ENCODE measurements at places on chromosomes 6 and 20.

DNA sequence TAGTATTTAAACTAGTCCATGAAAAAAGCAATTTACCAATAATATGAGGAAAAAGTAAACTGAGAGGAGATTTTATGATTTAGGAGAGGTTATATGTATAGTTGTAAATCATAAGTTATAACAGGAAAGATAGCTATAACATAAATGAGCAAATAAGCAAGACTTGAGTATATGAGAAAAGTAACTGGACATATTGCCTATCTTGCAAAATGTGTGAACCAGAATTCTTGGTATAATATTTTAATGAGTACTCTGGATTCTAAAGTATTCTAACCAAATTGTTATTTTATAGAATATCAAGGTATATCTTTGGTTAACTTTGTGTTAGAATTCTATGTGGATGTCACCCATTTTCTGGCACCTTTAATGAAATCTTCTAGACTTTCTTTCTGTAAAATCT is 124.6 kb downstream of the PHF3 start:
- DNase-seq, result no peak

GRCh38 chr6:138205437-138206094 is 12.7 kb downstream of the PBOV1 start:
- no peak for DNase-seq

- no peak for DNase-seq
These were observed 306.4 kb downstream of the COL12A1 start for GRCh38 chr6:74899416-74899815.

DNA sequence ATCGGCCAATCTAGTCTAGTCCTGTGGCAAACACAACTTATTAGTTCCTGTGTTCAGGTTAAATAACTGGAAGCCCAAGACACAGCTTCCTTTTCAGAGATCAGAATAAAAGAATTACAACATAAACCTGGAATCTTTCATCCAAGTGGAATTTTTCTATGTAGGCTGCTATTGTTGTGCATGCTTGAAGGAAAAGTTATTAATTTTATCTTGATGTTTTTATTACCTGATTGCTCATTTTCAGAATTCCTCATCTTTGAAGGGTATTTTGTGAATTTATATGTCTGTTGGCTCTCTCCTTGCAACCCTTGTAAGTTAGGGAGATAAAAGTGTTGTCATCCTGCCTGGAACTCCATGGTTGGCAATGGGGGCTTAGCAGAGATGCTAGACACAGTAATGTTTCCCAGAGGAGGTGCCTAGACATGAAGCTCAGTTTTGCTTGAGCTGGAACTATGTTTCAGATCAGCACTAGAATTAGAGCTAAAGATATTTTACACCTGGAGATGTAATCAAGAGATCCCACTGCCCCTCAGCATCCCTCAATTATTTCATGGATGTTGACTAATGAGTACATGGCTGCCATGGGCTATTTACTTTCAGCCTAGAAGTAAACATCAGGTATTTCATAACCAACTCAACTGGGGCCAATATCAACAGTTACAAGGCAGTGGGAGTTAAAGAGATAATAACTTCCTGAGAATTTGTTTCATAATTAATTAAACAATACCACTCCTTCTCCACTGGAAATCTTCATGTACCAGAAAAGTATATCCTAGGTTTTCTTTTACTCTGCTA is 367.0 kb upstream of the MARCKS start:
- no peak for DNase-seq

- no peak for DNase-seq
These were observed 327.3 kb downstream of the HACE1 start for GRCh38 chr6:104532462-104532861.

GRCh38 chr6:152026291-152026690 is 218.8 kb downstream of the ESR1 start:
- no peak for DNase-seq

GRCh38 chr20:7702141-7702540 is 238.1 kb downstream of the HAO1 start:
- no peak for DNase-seq

DNA sequence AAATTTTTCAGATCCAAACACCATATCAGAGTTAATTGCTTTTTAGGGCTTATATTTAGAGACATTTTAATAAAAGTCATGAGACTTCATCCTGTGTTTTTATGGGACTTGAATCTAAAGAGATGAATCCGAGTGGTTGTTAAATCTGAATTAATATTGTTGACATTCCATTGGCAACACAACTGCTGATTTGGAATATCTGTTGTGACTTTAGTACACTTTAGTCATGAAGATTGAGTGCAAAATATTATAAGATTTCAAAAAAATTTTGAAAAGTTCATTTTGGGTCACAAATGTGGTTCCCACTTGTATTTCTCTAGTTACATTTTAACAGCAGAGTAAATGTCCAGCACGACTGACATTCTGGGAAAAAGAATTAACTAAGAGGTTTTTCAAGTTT is 442.7 kb upstream of the HSF2 start:
- no peak for DNase-seq

DNA sequence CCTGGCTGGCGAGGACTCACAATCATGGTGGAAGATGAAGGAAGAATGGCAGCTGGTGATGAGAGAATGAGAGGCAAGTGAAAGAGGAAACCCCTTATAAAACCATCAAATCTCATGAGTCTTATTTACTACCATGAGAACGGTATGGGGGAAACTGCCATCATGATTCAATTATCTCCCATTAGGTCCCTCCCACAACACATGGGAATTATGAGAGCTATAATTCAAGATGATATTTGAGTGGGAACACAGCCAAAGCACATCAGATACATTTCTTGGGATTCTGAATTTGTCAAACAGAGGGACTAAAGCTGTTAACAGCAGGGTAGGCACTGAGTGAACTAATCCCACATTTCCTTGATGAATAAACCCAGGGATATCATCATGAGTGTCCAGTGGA is 116.2 kb upstream of the PLCB4 start:
- DNase-seq, result no peak

- no peak for DNase-seq
These were observed 278.5 kb upstream of the MAN1A1 start for GRCh38 chr6:119627908-119628669.

DNA sequence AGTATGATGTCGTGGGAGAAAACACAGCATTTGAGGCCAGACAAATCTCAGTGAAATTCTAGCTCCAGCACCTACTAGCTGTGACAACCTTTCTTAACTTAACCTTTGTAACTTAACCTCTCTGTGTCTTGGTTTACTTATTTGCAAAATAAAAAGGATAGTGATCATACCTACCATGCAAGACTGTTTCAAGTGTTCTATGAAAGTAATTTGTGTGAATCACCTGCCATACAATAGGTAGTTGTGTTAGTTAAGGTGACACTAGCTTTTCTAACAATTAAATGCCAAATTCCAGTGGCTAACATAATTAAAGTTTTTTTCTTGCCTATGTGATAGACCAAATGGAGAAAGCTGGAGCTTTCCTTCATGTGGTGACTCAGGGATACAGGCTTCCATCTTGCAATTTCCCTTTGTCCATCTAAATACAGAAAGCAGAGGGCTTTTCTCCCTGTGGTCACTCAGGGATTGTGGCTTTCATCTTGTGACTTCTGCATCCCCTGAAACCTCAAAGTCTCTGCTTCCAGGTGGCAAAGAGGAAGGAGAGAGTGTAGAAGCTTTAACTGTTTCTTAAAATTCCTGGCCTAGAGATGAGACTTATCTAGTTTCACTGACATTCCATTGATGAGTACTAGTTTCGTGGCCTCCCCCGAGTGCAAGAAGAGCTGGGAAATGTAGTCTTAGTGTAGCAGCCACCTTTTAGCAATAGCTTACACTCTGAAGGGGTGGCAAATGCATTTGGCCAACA is 311.4 kb downstream of the CLIC5 start:
- DNase-seq, result no peak

GRCh38 chr6:19873031-19873430 is 35.9 kb downstream of the ID4 start:
- DNase-seq, result peak; percentile 56

DNA sequence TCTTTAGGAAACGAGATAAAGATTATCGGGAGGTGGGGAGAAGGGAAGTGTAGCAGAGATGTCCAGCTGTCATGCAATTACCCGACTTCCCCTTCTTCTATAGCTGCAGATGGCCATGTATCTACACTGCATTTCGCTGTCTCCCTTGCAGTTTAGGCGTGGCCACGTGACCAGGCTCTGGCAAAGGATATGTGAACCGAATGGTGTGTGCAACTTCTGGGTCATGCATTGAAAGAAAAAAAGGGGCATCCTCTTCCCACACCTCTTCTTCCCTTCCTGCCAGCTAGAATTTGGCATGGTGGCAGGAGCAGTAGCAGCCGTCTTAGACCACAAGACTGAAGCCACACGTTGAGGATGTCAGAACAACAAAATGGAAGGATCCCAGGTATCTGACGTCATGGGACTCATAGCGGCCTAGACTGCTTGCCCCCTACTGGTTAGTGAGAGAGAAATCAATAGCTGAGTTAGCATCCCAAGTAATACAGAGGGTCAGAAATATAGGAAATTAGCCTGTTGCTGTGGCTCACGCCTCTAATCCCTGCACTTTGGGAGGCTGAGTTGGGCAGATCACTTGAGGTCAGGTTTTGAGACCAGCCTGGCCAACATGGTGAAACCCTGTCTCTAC is 32.8 kb downstream of the TCF15 start:
- no peak for DNase-seq

GRCh38 chr6:127190552-127190951 is 72.1 kb downstream of the RSPO3 start:
- peak; percentile 32 for DNase-seq

DNA sequence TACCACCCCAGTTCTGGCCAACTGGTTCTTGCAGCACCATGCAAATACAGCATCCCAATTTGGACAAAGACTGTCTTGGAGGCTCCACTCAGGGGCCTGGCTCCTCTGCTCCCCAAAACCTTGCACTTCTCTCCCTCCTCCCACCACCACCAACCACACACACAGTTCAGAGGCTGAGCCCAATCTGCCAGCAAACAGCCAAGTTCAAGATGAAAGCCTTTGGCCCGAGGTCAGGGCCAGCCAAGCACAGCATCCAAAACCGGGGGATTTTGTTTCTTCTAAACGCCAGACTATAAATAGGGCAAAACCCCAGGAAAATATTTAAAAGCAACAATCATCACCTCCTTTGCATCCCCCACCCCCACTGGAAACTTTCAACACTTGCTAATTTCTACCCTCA is 5.7 kb downstream of the KCNK5 start:
- DNase-seq, result no peak

GRCh38 chr6:6518631-6519427 is 69.7 kb upstream of the LY86 start:
- no peak for DNase-seq

GRCh38 chr6:137297887-137298286 is 78.7 kb upstream of the IFNGR1 start:
- DNase-seq, result no peak

Data from D341Med (cell line).